Retinal pigment epithelial cell (primary cell): ENCODE measurements at places on chromosomes 11 and 22.

DNA sequence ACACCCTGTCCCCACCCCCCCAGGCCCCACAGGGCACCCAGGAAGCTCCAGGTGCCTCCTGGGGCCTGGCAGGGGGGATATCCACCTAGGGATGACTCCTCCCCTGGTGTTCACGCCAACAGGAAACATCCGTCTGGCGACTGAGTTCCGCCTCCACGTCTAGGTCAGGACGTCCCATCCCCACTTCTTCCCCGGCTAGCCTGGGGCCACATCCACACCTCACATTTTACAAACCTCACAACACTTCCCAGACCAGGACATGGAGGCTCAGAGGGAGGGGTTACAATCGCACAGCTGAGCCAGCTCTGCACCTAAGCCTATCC is 21.0 kb downstream of the MAFF start:
- DNase-seq, result no peak

DNA sequence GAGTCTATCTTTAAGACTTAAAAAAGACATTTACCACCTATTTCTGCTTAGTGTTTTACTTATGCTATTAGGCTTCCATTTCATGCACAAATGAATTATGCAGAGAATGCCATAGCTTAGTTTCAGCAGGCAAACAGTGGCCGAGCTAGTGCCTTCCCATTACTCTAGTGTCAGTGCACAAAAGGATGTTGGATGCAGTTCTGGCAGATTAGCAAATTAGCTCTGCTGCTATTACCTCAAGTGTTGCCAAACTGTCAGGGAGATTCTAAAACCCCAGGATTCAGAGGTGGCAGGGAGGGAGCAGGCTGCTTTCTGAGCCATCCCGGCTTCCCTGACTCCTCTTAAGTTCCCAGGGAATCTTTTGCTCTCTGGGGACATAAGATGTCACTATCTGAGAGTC is 209.4 kb upstream of the NCAM1 start:
- DNase-seq, result no peak

- no peak for DNase-seq
Measured at GRCh38 chr11:75219869-75220268, 20.7 kb upstream of the TPBGL start.

GRCh38 chr11:20518323-20518834 is 81.0 kb upstream of the SLC6A5 start:
- no peak for DNase-seq

GRCh38 chr11:112599856-112600533 is 339.3 kb upstream of the PLET1 start:
- no peak for DNase-seq

DNA sequence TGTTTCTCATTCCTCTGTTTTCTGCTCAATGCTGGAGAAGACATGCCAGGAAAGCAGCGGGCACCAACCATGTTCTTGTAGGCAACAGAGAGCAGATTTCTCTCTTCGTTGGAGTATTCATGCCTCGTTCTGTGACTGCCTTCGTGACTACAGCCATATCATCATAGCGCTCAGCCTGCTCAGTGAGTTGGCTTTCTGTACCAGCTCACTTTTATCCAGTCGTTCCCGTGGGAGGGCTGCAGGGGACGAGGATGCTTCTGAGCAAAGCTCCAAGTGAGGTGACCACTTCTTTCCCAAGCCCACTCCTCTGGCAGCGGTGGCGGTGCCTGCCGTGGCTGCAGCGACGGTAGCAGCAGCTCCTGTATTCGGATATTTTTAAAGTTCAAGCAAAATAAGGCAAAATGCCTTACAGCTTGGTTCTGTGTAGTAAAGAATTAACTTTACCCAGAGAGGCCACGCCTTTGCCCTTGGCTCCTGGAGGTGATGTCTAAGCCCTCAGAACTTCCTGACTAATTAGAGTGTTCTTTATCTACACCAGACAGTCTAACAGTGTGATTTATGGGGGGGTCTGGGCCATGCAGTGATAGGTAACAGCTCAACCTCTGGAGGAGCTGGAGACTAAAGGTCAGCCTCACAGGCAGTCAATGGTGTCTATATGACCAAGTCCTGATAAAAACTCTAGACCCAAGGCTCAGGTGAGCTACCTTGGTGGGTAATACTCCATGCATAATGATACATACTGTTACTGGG is 35.3 kb downstream of the LDHAL6A start:
- no peak for DNase-seq

GRCh38 chr22:45587638-45588505 is 83.8 kb upstream of the ATXN10 start:
- no peak for DNase-seq
